ENCODE measurements at places on chromosomes 3 and 15.

DNA sequence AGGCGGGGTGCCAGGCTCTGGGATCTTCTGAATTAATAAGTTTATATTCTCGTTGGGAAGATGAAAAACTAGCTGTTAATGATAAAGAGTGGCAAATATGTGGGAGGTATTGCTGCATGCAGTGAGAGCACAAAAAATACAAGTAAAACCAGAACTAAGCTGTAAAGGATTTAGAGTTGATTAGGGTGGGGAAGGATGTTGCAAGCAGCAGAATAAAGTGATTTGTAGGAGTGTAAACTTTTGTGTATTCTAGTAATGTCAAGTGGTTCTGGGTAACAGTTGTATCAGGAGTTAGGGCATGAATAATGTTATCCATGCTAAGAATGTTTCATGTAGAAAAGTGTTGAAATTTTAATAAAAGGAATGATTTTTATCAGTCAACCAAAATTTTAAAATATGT lies 18.1 kb downstream of the CRYBG3 start:
- DNase-seq: no peak

GRCh38 chr3:65276551-65276950 lies 588.8 kb upstream of the ADAMTS9 start:
- DNase-seq: no peak

GRCh38 chr3:126104742-126105605 lies 21.1 kb upstream of the SLC41A3 start:
- no peak for DNase-seq

DNA sequence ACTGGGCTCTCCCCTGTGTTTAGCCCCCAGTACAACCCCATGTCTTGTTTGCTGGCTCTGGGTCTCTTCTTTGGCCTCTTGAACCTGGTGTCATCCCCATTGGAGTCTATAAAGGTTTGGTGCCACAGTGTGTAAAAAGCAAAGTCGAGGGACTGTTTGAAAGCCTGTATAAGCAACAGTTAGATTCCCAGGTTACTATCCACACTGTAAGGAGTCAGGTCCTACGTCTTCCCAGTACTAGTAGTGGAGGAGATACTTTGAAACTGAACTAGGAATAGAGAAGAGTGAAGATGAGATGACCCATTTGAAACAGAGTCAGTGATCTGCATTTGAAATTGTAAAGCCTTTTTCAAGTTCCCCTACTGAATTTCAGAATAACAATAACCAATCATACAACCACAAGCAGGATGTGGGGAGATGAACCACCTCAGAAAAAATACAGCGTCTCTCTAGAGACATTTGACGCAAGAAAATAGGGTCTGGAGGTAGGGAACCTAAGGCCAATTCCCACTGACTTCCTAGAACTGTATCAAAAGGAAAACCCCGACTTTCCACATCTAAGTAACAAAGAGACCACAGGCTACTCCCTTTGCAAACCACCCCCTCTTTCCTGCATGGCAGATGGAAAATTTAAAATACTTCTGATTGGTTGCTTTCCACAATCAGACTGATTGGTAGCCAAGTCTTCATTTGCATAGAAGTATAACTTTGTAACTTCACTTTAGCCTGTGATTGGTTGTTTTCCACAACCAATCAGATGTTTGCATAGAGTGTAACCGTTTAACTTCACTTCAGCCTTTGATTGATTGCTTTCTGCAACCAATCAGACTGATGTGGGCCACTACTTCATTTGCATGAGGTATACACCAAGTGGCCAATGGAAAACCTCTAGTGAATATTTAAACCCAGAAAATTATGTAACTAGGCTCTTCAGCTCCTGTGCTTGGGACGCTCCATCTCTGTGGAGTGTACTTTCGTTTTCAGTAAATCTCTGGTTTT lies 49.9 kb upstream of the NEDD4 start:
- DNase-seq: no peak

DNA sequence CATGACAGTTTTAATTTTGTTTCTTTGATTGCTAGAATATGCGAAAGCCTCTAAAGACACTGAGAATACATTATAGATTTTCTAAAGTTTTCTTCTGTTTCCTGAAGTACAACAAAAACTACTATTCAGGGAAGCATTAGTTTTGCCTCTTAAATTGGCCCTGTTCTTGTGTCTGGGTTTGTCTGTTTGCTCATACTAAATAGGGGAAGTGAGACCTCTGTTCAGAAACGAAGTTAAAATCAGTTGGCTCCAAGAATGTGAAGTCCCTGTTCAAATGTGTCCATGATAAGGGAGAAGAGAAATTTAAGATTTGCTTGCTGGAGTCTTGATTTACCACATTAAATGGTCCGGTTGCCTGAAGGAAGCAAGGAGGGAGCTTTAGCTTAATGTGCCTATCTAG lies 327.3 kb upstream of the GBE1 start:
- DNase-seq: no peak

DNA sequence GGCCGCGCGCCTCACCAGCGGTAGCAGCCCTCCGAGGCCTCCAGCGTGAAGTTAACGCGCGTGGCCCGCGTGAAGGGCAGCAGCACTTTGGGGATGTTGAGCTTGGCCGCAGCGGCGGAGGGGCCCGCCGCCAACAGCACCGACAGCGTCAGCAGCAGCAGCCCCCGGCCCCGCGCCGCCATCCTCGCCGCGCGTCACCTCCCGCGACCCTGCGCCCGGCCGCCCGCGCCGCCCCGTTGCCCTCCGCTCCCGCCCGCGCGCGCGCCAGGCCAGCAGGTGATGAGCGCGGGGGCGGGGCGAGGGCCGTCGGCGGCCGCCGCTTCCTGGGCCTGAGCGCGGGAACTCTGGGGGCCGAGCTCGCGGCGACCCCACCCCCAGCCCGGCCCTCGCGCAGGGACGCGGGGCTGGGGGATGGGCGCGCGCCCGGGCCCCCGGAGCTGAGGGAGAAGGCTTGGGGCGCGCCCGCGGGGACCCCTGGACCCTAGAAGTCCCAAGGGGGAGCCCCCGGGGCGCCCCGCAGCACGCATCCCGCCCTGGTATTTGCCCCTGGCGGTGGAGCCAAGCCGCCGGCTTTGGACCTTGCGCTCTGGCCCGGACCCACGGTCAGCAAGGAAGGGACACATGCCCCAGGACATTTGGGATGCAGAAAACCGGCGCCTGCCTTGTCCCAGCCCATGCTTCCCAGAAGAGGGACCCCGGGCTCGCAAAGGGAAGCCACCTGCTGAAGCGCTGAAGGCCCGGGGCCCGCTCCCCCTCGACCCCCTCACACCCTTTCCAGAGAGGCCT lies at the start of gene NUP210:
NUP210 (minus strand) TSS at position 278 of the 786 bp plus-strand sequence; CDS start at position 182, 96 bp downstream.
- DNase-seq: peak; percentile 71
